ENCODE measurements at places on chromosomes 3 and 15.

DNA sequence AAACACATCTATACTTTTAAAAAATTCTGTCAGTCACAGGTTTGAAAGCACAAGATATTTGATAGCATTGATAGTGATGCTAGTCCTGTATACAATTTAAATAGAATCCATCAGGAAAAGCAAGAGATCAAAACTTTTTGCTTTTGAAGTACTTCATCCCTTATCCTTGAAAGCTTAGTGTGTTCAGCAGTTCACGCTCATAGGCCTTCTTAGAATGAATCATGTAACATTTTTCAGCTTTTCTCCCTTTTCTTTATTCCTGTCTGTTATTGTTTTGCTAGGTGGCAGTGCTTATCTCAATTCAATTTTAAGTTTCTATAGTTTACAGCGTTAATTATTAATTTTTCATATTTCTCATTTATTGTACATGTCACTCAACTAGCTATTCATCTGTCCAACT is 69.1 kb downstream of the FGF7 start:
- no peak for DNase-seq

- no peak for DNase-seq
These were observed 61.3 kb downstream of the TMCO5A start for GRCh38 chr15:37995461-37996347.

GRCh38 chr3:35710554-35710953 is 71.2 kb downstream of the ARPP21 start:
- no peak for DNase-seq

DNA sequence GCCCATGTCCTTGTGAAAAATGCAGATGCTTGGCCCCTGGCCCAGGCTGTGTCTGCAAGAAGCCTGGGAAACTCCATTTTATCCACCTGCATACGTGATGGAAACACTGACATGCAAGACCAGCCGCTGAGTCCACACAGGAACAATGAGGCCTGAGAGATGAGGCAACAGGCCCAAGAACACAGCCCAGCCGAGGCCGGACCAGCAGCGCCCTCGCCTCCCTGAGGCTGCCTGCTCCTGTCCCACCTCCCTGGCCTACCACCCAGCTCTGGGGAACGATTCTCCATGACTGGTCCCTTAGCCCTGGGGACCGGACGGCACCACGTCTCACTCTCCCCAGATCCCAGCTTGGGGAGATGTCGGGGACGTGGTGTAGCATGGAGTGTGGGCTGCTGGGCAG is 47.5 kb downstream of the HMCES start:
- DNase-seq, result no peak

DNA sequence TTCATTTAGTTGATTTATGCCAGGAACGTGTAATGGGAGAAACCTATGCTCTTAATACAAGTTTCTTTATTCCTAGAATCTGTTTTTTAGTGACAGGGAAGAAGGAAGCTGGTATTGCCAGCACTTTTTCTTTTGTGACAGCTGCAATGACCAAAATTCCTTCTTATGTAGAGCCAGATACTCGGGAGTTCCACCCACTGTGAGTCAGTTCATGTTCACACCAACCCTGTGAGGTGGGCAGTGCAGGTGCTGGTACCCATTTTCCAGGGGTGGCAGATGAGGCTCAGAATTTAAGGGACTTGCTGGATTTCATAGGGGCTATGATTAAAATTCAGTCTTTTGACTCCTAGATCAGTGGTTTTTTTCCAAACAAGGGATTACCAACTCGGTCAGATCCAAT is 34.7 kb downstream of the OXNAD1 start:
- DNase-seq, result no peak

GRCh38 chr3:79870313-79870620 is 102.5 kb upstream of the ROBO1 start:
- DNase-seq, result no peak

DNA sequence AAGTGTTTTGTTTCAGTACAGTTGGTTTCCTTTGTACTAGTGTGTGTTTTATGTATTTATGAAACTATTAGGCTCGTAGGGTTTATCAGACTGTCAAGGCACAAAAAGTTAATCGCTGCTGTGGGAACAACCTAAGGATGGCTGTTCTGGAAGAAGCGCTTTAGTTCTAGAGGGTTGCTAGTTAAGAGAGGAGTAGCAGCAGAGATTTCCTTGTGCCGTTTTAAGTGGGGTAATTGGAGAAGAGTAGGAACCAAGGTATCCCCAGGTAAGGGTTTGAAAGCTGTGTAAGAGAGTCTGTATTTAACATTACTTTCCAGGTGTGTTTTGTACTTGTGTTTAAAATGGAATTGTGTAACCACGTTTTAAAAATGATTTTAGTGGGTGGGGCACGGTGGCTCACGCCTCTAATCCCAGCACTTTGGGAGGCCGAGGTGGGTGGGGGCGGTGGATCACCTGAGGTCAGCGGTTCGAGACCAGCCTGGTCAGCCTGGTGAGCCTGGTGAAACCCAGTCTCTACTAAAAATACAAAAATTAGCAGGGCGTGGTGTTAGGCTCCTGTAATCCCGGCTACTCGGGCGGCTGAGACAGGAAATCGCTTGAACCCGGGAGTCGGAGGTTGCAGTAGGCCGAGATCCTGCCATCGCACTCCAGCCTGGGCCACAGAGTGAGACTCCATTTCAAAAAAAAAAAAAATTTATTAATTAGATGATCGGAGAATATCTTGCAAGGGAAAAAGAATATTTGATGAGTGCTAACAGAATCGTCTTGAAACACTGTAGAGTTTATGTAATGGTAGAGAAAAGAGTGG is 2.6 kb downstream of the MORF4L1 start:
- DNase-seq, result peak; percentile 24

DNA sequence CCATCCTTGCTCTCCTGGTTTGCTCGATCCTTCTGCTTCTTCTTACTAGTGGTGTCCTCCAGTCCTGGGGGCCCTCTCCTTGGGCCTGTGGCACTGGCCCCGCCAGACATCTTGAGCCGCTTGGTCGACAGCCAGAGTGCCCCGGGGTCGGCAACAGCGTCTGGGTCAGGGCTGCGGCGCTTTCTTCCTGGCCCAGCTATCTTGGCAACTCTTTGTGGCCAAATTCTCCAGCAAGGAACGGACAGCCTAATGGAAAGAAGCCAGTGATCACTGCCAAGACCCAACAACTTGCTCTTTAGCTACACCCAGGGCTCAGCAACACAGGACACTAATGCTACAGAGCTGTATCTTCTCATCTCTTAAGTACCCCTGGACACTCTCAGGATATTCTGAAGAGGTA is 1.6 kb downstream of the USP19 start:
- DNase-seq, result no peak

DNA sequence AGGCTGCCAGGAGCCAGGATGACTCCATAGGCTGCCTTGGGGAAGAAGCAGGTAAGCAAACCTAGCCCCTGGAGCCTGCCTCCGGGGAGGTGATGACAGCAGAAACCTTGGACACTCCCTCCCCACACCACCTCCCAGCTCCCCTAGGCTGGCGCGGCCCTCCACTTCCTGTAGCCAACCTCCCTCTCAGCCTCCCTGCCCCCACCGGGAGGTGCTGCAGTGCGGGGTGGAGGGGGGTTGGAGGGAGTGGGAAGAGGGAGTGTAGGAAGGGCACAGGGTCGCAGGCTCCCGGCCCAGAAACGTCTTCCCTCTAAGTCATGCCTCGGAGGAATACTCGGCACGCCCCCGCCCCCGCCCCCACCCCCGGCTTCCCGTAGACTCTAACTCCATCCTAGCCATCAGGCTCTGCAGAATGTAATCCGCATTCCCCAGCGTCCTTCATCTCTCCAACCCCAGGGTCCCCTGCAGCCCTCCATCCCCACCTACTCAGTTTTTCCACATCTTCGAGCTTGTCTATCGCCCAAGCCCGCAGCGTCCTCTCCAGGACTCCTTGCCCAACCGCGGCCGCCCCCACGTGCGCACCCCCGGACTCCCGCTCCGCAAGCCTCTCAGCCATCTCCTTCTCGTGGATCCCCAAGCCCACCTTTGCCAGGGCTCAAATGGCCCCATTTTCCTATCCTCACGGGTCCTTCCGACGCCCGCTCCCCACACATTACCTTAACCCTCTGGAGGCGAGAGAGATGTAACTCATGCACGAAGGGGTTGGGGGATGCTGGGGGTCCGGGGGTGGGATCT is 528 bp downstream of the LPCAT4 start:
- peak; percentile 68 for DNase-seq

DNA sequence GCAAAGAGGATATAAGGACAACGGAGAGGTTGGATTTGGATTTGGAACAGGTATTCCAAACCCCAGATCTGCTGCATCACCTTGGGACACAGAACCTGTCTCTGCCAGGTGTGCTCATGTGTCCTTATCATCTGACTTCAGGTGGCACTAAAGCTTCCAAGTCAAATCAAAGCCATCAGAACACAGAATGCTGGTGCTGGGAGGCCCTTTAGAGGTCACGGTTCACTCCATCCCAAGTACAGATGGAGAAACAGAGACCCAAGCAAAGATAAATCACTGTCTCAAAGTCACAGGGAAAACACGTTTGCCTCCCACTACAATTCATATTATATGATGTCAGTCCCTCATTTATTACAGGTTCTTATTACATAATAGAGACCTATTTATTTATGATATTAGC is 72.8 kb downstream of the HES1 start:
- no peak for DNase-seq

DNA sequence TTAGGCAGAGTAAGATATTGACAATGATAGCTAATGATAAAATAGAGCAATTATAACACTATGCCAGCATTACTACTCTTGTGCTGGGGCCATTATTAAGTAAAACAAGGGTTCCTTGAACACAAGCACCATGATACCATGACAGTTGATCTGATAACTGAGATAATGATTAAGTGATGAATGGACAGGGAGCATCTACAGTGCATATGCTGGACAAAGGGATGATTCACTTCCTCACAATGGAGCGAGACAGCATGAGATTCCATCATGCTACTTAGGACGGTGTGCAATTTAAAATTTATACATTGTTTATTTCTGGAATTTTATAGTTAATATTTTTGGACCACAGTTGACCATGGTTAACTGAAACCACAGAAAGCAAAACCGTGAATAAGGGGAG is 156.6 kb downstream of the FHIT start:
- DNase-seq, result no peak

DNA sequence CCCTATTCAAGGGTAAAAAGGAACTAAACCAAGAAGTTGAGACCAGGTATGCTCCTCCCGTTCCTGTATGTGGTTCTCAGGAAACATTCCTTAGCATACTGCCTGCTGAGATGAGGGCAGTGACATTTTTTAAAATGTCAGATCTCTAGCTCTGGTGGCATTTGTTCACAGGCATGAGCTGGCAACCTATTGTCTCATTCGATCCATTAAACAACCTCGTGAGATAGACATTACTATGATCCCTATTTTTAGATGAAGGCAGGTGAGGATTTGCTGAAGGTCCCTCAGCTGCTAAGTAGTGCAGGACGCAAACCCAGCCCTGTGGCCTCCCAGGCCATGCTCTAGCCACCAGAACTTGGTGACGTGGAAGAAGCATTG is 74.9 kb downstream of the SIDT1 start:
- no peak for DNase-seq

GRCh38 chr15:36392676-36393266 is 186.7 kb upstream of the CDIN1 start:
- DNase-seq, result no peak

- DNase-seq, result peak; percentile 31
These were observed 17.5 kb upstream of the GASK1A start for GRCh38 chr3:42961633-42962032.

- DNase-seq, result no peak
These were observed 6.5 kb upstream of the TM4SF18 start for GRCh38 chr3:149339931-149340309.

DNA sequence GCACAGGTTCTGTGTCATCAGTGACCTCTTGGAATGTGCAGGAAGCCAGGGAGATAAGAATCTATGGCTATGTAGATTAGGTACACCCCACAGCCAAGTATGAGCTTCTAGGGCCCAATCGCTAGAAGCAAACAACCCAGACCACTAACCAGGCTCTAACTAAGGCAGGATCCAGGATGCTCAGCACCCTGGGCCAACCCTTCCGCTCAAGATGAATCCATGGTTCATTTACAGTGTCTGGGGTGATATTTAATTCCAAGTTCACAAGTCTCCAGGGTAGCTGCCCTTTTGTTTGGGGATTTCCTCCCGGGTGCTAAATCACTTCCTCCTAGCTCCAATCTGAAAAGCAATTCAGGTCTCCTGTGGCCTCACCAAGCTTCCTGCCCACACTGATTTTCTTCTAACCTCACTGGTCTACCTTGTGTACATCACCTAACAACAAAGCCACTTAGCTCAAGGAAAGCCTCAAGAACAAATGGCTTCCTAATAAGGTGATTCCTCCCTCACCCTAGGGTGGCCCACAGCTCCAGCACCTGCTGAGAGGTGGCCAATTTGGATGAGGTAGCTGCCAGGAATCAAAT is 2.4 kb downstream of the EHD4 start:
- DNase-seq, result peak; percentile 27

DNA sequence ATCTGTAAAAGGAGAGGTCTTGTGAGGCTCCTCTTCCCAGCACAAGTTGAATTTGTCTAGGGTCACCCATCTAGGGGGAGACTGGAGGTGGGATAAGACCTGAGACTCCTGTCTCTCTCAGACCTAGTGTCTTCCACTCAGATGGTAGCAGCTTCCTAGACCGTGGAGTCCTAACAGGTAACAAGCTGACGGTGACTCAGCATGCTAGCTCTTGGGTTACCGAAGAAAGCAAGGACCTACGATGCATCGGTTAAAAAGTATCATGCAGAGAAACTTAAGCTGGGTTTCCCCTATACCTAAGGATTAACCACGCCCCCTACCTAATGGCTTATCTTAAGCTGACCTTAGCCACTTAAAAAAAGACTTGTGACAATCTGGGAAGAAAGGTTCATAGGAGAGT is 7.6 kb downstream of the LRRN1 start:
- no peak for DNase-seq

GRCh38 chr15:76206325-76206976 is 104.8 kb downstream of the ETFA start:
- no peak for DNase-seq

GRCh38 chr3:141045849-141046248 is 5.3 kb upstream of the SPSB4 start:
- DNase-seq, result no peak

DNA sequence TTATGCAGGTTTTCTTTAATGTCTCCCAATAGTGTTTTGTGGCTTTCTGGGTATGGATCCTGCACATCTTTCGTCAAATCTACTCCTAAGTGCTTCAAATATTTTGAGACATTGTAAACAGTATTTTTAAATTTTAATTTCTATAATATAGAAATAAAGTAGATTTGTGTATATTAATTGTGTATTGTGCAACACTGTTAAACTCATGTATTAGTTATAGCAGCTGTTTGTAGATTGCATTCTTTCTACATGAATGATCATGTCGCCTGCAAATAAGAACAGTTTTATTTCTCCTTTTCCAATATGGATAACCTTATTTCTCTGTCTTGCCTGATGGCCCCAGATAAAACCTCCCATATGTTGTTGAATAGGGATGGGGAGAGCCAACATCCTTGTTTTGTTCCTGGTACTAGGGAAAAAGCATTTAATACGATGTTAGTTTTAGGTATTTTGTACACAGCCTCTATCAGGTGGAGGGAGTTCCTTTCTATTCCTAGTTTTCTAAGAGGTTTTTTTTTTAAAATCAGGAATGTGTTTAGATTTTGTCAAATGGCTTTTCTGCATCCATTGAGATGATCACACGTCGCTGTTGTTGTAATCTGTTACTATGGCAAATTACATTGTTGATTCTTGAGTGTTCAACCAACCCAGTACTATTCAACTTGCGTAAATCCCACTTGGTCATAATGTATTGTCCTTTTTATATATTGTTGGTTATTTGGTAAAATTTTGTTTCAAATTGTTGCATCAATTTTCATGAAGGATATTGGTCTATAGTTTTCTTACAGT is 71.1 kb upstream of the DGKG start:
- DNase-seq, result no peak

GRCh38 chr15:92653836-92654539 is 1.6 kb downstream of the FAM174B start:
- DNase-seq, result no peak
